EH (cell line): ENCODE measurements at places on chromosomes 7 and 10.

GRCh38 chr7:138212314-138212713 lies 136.1 kb downstream of the AKR1D1 start:
- no peak for DNase-seq

DNA sequence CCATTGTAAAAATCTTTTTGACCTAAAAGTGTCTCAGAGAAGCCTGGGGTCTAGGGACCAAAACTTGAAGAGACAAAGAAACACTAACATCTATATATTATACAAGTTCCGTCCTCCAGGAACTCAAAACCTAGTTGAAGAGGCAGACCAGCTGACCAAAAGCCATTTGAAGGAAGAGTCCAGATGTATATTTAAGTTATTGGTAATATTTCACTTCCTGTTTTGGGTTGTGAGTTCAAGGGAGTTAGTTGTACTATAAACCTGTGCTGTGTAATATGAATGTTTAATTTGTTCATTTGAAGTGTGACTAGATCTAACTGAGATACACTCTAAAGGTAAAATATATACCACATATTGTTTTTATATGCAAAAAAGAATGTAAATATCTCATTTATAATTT lies 45.0 kb downstream of the CDK1 start:
- DNase-seq = no peak

DNA sequence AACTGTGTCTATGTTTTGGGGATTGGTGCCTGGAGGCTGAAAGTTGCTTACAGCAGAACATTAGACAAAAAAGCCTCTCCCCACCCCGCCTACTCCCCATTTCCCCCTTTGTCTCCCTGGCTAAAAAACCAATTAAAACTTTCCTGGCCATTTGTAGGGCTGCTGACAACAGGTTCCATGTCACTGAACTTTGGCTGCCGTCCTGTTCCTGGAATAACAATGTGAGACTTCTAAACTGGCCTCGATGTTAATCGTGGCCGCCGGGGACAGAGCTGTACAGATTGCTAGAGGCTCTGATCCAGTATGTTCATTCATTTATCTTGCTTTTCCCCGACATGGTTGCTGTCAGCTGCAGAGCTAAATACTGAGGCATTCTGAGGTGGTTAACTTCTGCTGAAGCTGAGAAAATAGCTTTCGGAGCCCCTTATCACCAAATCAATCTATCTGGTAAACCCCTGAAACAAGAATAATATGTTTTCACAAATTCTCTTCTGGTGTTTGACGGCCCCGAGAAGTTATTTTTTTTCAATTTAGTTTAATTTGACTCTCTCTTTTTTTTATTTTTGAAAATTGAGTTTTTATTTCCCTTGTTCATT lies 271.6 kb downstream of the GFRA1 start:
- no peak for DNase-seq

DNA sequence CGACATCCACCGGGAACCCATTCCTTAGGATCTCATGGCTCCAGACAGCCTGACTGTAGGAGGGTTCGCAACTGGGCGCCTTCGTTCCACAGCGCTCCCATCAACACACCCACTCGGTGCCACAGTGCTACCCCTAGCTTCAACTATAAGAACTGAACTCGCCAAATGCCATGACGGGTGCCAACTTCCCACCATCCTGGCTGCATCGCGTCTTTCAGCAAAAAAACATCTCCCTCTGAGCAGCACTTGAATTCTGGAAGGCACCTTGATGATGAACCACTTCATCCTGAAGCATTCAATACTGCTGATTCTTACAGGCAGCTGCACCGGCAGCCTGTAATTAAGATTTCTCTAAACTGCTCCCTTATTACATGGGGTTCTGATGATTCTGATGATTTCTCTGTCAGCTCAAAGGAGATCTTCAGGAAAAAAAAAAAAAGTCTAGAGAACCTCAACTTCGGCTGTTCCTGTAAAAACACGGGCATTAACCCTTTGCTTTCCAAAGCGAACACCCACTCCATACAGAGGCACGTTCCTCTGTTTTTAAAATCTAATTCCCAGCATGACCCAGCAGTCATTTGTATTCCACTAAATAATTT lies 1.3 kb downstream of the CYTH3 start:
- DNase-seq = peak; percentile 78

GRCh38 chr7:131603932-131604331 lies 47.5 kb upstream of the PODXL start:
- DNase-seq = no peak

DNA sequence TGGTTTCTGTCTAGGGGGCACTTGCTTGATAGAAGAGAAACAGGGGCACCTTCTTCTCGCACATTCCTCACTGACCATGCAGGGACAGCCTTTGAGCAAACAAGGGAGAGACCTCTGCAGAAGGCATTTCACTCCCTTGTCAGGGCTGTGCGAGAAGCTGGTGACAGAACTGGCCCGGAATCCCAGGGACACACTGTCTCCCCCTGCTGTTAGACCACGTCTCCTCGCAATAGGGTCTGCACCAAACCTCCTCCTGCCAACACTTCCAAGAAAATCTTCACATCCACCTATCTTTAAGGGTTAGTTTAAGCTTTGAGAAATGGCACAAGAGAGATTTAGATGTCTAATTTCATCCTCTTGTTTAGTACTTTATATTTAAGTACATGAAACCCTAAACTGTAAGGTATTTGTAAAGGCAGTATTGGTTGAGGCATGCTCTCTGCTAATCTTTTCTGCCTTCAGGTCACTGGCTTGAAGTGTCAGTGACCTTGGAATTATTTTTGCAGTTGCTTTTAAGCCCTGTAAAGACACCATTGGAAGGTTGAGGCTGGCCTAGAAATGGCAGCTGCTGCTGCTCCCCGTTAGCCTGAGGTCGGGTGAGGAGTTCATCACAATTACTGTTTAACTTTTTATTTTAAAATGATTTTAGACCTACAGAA lies 37.0 kb downstream of the RBM20 start:
- peak; percentile 60 for DNase-seq

DNA sequence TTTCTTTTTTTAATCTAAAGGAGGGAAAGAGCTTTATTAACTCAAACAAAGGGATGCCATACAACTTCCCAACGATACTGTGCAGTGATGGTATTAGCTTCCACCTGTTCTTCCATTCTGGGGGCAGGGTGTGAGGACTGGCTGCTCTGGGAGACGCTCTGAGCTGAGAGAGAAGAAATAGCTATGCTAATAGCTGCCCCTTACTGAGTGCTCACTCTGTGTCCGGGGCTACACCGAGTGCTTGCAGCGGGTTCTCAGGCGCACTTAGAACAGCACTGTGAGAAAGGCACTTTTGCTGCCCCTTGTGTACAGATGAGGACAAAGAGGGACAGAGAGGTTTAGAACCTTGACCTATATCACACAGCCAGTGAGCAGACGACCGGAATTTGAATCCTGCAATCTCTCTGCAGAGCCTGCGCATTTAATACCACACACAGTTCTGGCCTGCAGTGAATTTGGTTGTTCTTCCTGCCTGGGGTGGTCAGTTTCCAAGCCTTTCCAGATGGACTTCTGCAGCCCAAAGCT lies 142.2 kb downstream of the PLPP4 start:
- no peak for DNase-seq

DNA sequence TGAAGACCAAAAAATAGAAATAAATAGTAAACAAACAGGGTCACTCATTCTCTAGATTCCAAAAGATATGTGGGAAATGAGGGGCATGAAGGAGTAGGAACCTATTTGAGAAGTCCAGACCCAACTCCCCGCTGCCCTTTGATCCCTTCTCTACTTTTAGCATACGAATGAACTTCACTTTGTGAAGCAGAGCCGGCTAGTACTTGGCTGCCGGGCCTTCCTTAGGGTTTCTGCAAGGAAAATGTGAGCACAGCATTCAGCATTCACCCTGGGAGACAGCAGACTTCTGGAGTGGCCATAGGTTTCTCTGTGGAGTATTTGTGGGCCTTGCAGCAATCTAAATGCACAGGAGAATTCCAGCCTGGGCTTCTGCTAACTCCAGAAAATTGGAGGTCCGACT lies 76.3 kb upstream of the PRKAR2B start:
- DNase-seq = no peak

GRCh38 chr10:108913300-108913699 lies 1010.0 kb downstream of the XPNPEP1 start:
- no peak for DNase-seq

DNA sequence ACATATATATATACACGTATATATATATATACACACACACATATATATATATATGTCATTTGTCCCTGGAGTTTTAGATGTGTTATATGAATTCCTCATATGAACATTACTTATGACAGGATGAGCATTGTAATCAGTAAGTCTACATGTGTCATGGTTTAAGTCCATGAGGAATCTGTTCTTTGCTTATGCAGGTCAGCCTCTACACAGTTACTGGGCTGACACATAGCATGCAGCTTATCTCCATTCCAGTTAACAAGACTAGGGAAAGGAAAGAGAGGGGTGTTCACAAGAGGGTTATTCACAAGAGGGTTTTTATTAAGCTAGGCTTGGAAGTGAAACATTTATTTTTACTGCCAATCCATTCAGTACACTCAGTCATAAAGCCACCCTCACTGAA lies 226.7 kb downstream of the SNX13 start:
- no peak for DNase-seq
